NCI-H524 treated with DMSO at 0.1 percent for 48 hours (cell line): ENCODE measurements at places on chromosomes 4 and X.

GRCh38 chr4:19776929-19777328, 474.8 kb upstream of the SLIT2 start:
- DNase-seq, result no peak

- no peak for DNase-seq
These were observed 29.2 kb downstream of the SULT1B1 start for GRCh38 chr4:69731241-69731640.

- no peak for DNase-seq
These were observed 210.7 kb upstream of the SLC7A11 start for GRCh38 chr4:138452826-138453225.

DNA sequence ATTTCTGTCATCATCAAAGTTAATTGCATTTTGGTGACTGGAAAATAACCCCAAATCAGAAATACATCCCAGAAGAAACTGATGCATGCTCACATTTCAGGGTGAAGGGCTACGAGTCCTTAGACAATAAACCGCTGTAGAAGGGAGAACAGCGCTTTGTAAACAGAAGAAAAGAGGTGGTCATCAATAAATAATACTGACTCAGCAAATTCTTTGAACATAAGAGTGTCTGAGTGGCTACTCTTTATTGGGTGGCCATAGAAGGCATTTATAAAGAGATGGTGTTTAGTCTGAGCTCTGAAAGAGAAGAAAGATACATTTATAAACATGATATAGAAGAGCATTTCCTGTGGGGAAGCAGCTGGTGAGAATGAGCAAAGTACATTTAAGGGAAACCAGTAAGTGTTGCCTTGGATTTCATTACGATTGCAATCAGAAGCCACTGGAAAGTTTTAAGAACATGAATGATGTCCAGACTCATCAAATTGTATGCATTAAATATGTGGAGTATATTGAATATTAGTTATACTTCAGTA, 246.9 kb upstream of the GIMD1 start:
- DNase-seq, result no peak

- DNase-seq, result no peak
These were observed 218.9 kb downstream of the HS3ST1 start for GRCh38 chr4:11209826-11210225.

- no peak for DNase-seq
These were observed 17.0 kb upstream of the LNX1 start for GRCh38 chr4:53608242-53608641.

DNA sequence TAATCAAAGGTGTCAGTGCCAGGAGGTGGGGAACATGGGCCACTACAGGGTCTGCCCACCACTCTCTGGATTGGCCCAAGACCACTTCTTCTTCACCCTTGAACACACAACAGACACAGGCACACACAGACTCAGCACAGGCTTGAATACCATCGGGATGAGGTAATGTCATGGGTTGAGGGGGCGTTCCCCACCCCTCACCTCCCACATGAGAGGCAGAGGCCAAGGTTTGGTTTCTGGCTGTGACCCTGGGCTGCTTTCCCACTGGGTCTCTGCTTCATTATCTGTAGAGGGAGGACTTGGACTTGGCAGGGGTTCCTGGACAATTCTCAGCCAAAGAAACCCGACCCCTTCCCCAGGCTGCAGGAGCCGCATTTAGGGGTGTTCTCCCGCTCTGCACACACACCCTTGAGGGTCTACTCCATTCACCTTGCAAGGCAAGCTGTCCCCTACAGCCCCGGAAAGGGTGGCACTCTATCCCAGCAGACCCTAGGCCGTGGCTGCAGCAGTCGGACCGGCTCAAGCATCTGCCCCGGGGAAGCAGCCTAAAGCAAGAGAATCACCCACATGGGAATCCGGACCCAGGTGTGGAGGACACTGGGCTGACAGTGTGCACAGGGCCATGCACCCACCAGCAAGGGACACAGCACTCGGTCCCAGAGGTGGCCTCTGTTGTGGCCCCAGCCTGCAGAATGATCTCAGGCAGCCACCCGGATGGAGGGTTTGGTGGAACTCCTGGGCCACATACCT, 62.4 kb downstream of the TRMT44 start:
- no peak for DNase-seq

DNA sequence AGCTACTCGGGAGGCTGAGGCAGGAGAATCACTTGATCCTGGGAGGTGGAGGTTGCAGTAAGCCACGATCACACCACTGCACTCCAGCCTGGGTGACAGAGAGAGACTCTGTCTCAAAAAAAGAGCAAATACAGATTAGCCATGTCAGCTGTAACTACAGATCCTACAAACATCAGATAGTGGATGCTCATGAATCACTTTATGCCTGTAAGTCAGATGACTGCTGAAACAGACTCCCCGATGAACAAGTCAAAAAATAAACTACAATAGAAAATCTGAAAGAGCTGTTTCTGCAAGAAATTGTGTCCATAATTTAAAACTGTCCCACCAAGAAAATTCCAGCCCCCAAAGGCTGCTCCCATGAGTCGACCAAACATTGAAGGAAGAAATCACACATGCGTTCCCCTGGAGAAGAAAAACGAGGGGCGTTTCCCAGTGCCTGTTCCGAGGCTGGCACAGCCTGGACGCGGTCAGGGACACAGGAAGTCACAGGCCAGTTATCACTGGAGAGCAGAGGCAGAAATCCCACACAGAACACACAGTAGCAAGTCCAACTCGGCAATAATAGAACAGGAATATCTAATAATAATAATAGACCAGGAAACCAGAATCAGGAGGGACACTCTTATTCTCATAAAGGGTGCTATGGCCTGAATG, 30.0 kb upstream of the GTPBP6 start:
- no peak for DNase-seq

- no peak for DNase-seq
These were observed 287.2 kb upstream of the CT83 start for GRCh38 chrX:116749943-116750342.

DNA sequence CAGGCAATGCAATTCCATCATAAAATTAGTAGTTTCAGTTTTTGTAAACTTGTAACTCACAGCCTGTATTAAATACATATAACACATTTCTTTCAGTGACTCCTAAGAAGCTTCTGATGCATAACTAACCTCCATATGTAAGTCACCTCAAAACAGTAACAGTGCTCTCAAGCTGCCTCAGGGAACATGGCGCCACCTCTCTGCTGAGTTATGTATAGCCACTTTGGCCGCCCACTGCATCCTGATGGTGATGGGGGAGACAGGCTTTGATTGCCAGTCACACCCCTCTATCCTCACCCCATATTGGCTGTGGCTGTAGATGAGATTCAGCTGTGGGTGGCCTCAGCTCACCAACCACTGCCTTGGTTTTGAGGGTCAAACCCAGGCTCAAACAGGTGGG, 54.3 kb downstream of the LRBA start:
- DNase-seq, result no peak

- DNase-seq, result no peak
These were observed 87.1 kb upstream of the PRPS1 start for GRCh38 chrX:107541244-107541643.

DNA sequence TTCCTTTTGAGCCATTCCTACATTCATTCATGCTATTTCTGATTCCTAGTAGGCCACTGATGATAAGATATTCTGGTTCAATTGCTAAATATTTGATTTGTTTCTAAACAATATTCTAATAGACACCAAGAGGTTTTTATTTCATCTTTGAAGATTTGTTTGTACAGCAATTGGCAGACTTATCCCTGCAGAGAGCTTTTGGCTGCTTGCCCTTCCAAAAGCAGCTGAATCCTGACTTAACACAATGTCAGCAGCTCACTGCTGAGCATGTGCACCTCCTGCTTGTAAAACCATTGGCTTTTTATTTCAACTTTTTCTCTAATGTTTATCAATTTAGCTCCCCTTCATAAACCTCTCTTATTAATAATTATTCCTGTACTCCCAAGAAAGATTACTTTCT, 45.3 kb downstream of the MMRN1 start:
- DNase-seq, result no peak

GRCh38 chr4:57314636-57315035, 204.5 kb upstream of the IGFBP7 start:
- DNase-seq, result no peak

- no peak for DNase-seq
These were observed at the start of gene HSPA4L for GRCh38 chr4:127782275-127783025. HSPA4L (plus strand) TSS chr4:127782322; CDS start chr4:127782551, 229 bp downstream.

DNA sequence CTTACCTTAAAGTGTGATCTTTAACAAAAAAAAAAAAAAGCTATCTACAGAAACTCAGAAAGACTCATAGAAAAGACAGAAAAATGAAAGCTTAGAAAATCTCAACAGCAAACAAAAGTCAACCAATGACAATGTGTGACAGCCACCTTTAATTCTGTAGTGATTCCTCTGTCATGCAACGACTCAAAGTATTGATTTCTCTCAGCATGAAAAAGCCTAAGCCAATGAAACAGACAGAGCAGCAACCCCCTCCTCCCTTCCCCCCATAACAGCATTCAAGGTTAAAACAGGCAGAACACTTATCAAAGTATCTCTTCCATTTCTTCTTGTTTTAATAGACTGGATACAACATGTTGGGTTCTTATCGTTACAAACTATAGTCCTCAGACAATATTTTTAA, 112.5 kb downstream of the MAB21L2 start:
- DNase-seq, result no peak

- no peak for DNase-seq
These were observed 515.1 kb upstream of the DIPK2B start for GRCh38 chrX:45715748-45716147.

GRCh38 chrX:44310227-44310626, 33.2 kb downstream of the EFHC2 start:
- no peak for DNase-seq

DNA sequence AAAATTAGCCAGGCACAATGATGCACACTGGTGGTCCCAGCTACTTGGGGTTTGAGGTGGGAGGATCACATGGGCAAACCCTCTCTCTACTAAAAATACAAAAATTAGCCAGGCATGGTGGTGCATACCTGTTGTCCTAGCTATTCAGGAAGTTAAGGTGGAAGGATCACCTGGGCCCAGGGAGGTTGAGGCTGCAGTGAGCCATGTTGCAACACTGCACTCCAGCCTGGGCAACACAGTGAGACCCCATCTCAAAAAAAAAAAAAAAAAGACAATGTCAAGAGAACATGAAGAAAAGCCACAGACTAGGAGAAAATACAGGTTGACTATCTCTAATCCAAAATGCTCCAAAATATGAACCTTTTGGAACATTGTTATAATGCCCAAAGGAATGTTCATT, 153.8 kb downstream of the NEK1 start:
- no peak for DNase-seq

GRCh38 chr4:112058433-112058832, 86.8 kb upstream of the FAM241A start:
- DNase-seq, result no peak

DNA sequence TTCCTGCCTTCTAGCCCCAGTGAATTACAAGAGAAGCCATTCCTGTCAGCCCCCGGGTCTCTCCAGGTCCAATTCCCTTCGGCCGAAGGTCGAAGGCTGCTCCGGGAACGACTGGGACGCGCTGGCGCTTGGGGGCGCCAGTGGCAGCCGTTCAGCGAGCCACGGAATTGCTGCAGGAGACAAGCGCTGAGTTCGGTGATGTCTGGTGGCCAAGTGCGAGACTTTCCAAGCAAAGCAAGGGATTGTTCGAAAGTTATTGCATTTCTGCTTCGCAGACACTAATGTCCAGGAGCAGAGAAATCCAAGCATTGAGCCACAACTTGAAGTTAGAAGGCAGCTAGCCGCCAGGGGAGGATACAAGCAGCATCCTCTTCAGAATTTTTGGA, 1.1 kb upstream of the DKK2 start:
- no peak for DNase-seq

- no peak for DNase-seq
These were observed 68.9 kb upstream of the BMP2K start for GRCh38 chr4:78707268-78707667.

- DNase-seq, result no peak
These were observed 91.9 kb upstream of the PPP1R2C start for GRCh38 chrX:42869659-42870476.

- no peak for DNase-seq
These were observed 14.6 kb downstream of the CTBP1 start for GRCh38 chr4:1234309-1234695.

- peak; percentile 36 for DNase-seq
These were observed 97.4 kb downstream of the PHKA2 start for GRCh38 chrX:18886344-18887161.

GRCh38 chr4:41106694-41107419, 107.5 kb downstream of the APBB2 start:
- DNase-seq, result no peak

DNA sequence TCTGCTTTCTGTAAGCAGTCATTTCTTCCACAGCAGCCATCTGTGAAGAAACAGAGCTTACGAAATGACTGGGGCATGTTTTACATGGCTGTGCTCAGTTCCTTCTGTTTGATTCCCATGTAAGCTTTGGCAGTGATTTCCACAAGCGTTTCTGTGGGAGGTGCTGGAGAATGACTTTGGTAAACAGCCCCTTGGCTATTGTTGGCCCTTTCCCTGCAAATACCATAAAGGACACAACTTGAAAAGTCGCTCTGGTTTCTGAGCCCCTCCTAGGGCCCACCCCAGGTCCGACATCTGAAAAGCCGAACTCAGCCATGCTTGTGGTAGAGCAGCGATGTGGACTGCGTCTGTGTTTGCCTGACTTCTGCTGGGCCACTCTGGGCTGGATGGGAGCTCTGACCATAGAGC, 3.7 kb downstream of the LIMCH1 start:
- DNase-seq, result no peak

- no peak for DNase-seq
These were observed 796 bp upstream of the MED14 start for GRCh38 chrX:40736170-40736505.

- DNase-seq, result no peak
These were observed 392.0 kb downstream of the SPRY1 start for GRCh38 chr4:123788577-123788976.

- DNase-seq, result no peak
These were observed 2.1 kb upstream of the DHRSX start for GRCh38 chrX:2502668-2503519.

DNA sequence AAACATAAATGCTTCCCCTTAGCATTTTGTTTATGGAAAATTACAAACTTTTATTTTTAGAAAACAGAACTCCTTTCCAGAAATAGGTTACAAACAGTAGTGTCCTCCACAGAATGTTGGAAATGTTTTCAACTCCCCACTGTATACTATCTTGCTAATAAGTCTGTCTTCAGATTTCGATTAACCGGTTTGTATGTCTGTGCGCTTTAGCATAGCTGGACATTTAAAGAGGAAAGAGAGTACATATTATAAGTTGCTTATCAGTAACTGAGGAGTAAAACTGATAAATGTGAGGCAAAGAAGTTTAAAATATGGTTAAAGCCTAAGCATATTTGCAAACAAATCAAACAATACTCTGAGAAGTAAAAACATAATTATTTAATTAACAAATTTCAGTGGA, 3.4 kb downstream of the CXCL8 start:
- DNase-seq, result no peak
